MCF 10A (cell line): ENCODE measurements at places on chromosomes 2 and 18.

DNA sequence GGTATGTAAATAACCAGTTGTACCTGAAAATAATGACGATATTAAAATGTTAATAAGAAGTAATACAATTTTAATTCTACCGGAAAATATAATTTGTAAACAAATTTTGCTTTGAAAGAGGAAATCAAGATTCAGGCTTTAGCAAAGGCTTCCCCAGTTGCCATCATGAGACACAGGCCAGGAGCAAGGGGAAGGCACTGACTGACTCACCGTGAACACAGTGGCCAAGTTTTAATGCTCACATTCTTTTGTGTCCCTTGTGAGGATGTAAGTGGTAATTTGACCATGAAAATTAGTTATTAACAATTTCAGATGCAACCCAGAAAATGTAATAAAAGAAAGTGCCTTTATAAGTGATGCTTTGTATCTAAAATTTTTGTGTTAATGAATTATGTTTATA lies 164.1 kb downstream of the GREB1L start:
- DNase-seq: peak; percentile 15

DNA sequence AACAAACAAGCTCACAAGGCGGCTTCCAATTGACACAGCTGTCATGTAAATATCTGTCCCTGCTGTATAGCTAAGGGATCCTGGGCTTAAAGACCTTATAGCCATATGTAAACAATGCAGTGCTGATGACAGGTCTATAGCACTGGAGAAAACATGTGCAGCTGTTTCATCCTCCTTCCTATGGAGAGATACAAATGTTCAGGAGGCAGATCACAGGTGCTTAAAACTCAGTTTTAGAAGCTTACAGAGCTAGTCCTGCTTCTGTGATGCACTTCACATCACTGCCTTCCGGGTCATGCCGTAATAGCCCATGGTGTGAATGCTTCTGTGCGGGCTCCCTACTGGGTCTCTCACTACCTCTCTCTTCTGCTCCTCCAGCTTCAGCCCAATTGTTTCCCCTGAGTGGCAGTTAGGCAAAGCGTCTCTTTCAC lies 262.4 kb upstream of the CHST9 start:
- no peak for DNase-seq

GRCh38 chr2:170054997-170055396 lies 123.0 kb upstream of the MYO3B start:
- DNase-seq: no peak

DNA sequence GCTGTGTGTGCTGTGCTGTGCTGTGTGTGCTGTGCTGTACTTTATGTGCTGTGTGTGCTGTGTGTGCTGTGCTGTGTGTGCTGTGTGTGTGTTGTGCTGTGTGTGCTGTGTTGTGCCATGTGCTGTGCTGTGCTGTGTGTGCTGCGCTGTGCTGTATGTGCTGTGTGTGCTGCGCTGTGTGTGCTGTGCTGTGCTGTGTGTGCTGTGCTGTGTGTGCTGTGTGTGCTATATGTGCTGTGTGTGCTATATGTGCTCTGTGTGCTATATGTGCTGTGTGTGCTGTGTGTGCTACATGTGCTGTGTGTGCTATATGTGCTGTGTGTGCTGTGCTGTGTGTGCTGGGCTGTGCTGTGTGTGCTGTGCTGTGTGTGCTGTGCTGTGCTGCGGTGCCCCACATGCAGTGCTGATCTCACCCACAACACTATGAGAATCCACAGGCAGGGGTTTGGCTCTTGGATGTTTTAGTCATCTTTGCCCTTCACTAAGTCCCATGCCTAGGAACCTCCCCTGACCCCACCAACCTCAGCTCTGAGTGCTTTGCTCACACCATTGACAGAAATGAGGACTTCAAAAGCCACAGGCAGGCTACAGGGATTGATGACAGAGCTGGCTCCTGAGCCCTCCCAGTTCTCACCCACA lies 30.5 kb upstream of the MAL start:
- DNase-seq: no peak

- no peak for DNase-seq
Observed at GRCh38 chr2:167861574-167862193, 385.7 kb downstream of the STK39 start.

DNA sequence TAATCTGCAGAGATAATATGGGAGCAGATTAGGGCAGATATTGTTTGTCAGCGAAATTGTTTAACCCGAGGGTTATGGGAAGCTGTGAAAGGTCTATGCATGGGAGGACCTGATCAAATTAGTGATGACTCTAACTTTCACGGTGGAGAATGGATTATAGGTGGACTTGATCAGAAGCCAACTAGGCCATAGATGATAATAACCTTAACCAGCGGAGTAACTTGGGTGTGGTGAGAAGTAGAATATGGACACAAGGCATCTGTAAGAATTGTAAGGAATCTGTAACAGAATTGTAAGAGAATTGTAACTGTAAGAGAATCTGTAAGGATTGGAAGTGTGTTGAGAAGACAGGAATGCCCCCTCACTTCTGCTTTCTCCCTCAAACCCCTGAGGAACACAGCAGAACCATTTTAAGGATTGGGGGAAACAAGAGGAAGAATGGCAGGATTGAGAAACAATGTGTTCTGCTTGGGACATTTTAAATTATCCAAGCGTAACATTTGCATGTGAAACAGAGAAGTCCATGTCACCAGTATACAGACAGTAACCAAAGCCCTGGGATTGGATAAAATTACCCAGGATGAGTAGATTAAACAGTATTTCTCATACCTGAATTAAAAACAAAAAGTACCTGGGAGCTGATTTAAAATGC lies 14.9 kb upstream of the SLC39A10 start:
- no peak for DNase-seq

GRCh38 chr2:29296585-29296984 lies 181.4 kb downstream of the CLIP4 start:
- no peak for DNase-seq

- DNase-seq: peak; percentile 31
Observed at GRCh38 chr2:105517814-105518705, 119.2 kb upstream of the FHL2 start.

DNA sequence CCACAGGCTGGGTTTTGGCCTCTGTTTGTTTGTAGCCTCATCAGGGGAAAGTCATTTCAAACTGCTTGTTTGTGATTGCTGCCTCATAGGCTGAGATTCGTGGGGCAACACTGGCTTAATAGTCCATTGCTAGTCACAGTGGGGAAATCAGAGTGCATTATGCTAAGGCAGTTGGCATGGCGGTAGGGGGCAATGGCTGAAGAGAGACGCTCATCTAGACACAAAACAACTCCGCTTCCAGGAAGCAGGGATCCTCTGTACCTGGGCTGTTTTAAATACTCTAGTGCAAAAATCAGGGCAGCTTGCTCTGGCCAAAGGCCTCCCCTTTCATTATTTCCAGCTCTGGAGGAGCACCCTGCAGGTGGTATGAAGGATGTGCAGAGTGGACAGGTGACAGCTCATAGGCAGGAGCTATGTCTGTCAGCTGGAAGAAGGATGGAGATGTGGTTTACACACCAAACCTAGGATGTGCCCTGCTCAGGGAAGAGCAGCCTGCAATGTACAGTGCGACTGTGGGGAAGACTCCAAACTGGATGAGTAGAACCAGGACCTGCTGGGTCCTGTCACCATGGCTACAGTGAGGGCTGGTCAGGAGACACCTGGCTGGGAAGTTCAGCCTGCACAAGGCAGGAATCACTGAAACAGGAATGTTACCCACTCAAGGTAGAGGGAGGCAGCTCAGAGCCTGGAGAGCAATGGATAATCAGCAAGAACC lies 234.3 kb downstream of the CLIP4 start:
- no peak for DNase-seq

GRCh38 chr2:37676274-37676673 lies 4.8 kb upstream of the CDC42EP3 start:
- DNase-seq: peak; percentile 72

DNA sequence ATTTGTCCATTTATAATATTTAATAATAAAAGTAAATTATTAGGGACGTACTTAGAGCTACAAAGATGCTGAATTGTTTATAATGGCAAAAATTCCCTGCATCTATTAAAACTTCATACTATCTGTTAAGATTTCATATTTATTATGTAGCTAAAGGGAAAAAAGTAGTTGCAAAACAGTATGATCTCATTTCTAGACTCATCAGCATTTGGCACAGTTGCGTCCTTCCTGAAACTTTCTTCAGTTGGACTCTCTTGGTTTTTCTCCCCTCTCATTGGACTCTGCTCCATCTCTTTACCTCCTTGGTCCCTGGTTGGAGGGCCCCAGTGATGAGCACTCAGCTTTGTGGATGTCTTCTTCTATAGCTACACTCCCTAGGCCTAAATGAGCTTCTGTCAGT lies 99.6 kb downstream of the TMEM247 start:
- DNase-seq: no peak

DNA sequence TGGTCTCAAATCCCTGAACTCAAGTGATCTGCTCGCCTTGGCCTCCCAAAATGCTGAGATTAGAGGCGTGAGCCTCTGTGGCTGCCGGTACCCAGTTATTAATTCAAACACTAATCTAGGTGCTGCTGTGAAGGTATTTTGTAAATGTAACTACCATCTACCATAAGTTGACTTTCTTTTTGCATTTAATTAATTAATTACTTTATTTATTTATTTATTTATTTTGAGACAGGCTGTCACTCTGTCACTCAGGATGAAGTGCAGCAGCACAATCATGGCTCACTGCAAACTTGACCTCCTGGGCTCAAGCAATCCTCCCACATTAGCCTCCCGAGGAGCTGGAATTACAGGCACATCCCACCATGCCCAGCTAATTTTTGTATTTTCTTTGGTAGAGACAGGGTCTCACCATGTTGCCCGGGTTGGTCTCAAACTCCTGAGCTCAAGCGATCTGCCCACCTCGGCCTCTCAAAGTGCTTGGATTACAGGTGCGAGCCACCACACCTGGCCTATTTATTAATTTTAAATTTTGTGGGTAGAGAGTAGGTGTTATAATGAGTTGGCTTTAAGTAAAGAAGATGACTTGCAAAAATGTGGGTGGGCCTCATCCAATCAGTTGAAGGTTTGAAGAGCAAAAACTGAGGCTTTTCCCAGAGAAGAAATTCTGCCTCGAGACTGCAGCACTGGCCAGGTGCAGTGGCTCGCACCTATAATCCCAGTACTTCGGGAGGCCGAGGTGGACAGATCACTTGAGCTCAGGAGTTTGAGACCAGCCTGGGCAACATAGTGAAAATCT lies 17.3 kb upstream of the NMUR1 start:
- DNase-seq: no peak

- no peak for DNase-seq
Observed at GRCh38 chr2:241465543-241465942, 42.8 kb downstream of the STK25 start.

- DNase-seq: no peak
Observed at GRCh38 chr2:45860136-45861121, 209.0 kb downstream of the PRKCE start.

DNA sequence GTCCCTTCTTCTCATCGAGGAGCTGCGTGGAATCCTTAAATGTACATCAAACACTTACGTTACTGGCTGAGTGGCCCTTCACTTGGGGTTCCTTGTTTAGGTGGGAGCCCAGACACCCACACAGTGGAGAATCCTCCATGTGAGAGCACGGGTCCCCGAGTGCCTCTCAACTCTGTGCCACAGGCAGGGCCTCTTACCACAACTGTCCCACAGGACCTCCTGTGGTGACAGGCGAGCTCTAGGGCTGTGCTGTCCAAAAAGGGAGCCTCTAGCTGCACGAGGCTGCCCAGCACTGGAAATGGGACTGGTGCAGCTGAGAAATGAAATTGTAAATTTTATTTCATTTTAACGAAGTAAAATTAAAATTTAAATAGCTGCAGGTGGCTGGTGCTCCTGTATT lies 145.7 kb downstream of the DYSF start:
- no peak for DNase-seq

- no peak for DNase-seq
Observed at GRCh38 chr18:30618567-30618966, 424.0 kb downstream of the DSC3 start.

DNA sequence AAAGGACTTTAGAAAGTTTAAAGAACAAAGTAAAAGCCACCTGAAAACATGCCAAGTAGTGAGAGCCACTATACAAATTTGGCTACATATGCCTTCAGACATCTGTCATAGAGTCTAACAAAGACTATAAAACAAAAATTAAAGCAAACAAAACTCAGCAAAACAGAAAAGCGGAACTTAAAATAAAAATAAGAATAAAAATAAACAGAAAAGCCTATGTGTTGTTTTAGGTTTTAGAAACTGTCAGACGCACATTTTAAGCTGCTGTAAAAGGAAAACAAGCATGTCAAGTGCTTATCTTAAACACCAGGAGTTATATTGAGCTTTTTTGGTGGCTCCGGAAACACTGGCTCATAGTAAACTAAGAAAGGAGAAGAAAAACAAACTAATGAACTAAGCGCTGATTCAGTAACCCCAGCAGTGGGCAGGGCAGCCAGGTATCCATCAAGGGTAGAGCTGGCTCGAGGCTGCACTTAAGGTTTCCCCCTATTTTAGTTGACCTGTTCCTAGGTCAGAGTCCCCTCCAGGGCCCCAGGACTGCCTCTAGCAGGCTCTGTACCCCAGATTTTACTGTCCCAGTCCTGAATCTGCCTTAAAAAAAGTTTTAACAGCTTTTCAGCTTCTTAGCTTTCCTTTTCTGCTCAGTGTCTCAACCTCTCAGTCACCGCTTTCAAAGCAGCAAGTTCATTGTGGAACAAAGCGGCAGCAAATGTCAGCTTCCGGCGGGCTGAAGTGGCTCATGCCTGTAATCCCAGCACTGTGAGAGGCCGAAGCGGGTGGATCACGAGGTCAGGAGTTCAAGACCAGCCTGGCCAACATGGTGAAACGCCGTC lies 15.4 kb upstream of the RMC1 start:
- DNase-seq: no peak

DNA sequence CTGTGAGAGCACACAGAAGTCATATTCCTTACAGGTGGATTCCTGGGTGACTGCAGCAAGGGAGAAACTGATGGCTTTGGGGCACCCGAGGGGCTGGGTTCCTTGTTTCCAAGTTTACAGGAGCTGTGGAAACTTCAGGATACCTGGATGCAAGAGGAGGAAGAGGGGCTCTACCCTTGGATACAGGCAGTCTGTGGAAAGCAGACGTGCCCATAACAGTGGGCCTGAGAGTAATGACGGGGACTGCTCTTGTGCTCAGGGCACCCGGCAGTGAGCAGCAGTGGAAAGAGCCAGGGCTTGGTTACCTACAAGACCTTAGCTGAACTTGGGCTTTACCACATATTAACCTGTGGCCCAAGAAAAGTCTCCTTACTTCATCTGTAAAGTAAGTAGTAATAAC lies 102.2 kb upstream of the TGFA start:
- no peak for DNase-seq

GRCh38 chr2:105324101-105324500 lies 5.4 kb downstream of the TGFBRAP1 start:
- no peak for DNase-seq

DNA sequence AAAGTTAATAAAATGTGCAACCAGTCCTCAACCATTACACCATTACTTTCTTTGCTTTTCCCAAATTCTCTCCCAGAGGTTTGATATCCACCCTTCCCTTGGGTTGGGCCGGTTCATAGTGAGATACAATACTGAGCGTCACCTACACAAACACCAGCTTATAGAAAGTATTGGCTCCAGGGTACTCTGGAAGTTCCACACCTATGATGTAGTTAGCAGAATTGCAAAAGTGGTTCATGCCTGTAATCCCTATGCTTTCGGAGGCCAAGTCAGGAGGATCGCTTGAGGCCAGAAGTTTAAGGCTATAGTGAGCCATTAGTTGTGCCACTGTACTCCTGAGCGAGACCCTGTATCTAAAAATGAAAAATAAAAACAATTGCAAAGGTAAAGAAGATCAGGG lies 15.3 kb upstream of the MAP4K3 start:
- no peak for DNase-seq
